Activated T-cell treated with anti-CD3 and anti-CD28 coated beads for 1 hour (primary cell): ENCODE measurements at places on chromosomes 3 and 15.

GRCh38 chr15:63544258-63545026, 40.0 kb downstream of the USP3 start:
- DNase-seq, result no peak

- no peak for DNase-seq
Observed at GRCh38 chr3:134772011-134772410, 23.0 kb upstream of the EPHB1 start.

DNA sequence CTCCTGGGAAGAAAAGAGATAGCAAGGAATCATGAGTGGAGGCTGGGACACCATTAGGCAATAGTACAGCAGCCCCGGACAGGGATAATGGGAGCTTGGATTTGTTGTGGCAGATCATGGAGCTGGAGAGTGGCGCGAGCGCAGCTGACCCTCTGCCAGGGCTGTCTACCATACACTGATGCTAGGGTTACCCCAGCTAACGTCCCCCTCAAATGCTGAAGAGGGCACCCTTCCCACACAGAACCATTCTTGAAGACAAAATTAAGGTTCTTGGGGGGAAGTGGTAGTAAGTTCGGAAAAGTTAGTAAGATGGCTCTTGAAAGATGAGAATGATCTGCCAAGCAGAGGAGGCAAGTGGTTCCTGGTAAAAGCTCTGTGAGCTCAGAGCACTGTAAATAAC, 61.1 kb downstream of the ST3GAL6 start:
- no peak for DNase-seq

DNA sequence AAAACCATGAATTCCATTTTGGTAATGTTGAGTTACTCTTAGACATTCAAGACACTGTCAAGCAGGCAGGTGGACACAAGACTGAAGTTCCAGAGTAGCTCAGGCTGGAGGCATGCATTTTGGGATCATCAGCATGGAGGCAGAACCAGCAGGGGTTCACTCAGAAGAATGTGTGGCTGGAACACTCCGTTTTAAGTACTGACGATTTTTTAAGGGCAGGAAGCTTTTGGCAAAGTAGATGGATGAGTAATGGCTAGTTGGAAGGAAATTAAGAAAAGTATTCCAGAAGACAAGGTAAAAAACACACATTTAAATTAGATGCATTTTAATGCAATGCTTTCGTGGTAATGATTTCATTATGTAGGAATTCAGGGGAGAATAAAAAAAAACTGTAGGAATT, 420.4 kb downstream of the ROBO2 start:
- DNase-seq, result no peak

DNA sequence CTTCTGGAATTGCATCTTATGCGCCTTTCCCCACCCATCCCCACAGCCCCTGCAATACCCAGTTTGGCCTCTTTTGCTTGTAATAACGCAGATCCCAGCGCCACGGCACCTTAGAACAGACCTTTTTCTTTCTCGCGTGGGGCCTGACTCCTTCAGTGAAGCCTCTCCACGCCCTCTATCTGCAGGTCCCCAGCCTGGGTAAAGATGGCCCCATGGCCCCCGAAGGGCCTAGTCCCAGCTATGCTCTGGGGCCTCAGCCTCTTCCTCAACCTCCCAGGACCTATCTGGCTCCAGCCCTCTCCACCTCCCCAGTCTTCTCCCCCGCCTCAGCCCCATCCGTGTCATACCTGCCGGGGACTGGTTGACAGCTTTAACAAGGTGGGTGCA, 594 bp downstream of the CRELD1 start:
- DNase-seq, result no peak

- no peak for DNase-seq
Observed at GRCh38 chr3:141330718-141331376, 37.5 kb upstream of the ZBTB38 start.
